ENCODE measurements at places on chromosomes 5 and 9.

- DNase-seq, result peak; percentile 20
These were observed 205.0 kb downstream of the CRB2 start for GRCh38 chr9:123561046-123561445.

GRCh38 chr9:9352877-9353481 lies 1259.8 kb downstream of the PTPRD start:
- DNase-seq, result no peak

DNA sequence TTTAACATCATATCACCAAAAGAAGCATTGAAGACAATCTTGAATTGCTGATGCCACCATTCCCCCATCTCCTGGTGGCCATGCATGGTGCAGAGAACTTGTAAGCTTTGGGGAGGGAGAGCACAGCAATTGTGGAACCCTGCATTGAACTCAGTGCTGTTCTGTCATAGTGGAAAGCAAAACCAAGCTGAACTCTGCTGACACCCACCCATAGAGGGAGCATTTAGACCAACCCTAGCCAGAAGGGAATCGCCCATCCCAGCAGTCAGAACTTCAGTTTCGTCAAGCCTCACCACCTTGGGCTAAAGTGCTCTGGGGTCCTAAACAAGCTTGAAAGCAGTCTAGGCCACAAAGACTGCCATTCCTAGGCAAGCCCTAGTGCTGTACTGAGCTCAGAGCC lies 37.4 kb upstream of the RUSC2 start:
- no peak for DNase-seq

DNA sequence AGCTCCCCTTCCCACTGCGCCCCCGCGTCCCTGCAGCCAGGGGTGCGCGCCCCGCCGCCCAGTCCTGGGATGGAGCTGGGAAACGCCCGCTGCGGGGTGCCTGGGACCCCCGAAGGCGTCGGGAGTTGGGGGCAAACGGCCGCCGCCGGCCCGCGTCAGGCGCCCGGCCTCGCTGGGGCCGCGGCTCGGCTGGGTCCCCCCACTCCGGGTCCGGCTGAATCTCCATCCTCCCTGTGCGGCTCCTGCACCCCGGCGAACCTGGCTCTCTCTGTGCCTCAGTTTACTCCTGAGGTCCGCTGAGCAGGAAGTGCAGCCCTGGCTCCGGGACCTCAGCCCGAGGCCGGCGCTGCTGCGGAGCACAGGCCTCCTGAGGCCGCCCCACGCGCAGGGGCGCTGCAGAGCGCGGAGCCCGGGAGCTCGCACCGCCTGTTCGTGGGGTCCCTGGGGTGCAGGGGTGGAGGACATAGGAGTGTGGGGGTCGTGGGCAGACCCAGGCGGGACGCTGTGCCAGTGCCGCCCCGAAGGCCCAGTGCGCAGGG lies 13.9 kb upstream of the TMEM250 start:
- no peak for DNase-seq

GRCh38 chr5:139828207-139828895 lies 32.7 kb downstream of the PSD2 start:
- no peak for DNase-seq

DNA sequence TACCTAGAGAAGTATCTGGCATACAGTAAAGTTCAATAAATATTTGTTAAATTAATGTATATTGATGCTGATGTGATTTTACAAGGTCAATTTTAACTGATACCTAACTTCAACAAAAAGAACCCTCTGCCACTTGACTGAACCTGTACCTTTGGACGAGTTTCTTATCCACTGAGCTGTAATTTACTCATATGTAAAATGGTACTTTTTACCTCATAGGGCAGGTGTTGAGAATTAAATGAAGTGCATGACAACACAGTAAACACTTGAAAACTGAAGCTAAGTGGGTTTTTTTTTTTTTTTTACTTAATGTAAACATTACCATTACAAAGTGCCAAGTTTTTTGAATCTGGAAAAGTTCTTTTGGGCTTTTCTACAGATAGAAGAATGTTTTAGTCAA lies 15.4 kb downstream of the NIPSNAP3B start:
- no peak for DNase-seq

DNA sequence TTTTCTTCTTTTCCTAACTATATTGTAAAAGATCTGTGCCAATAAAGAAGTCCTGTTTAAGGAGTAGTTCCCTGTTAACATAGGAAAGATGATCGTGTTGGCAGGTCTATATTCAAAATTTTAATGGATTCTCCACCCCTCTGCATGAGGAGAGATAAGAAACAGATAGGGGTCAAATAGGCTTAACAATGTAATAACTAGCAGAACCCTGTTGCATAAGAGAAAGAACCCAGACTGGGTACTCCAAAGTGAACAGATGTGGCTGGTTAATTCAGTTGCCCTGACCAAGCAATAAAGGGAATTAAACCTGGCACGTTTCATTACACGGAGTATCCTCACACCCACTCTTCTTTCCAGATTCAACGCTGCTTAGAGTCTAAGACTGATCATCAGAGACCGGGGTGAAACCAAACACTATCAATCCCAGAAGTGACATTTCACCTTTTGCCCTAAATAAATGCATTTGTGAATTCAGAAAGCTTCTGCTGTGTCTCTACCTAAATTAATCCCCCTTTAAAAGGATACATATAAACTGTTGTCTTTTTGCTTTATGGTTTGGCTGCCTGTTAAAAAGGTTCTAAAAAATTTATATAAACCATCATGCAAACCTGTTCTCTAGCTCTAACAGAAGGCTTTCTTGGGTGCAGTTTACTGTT lies 1276.9 kb upstream of the WWC1 start:
- DNase-seq, result no peak

GRCh38 chr5:83162601-83163000 lies 85.3 kb downstream of the XRCC4 start:
- no peak for DNase-seq

GRCh38 chr5:102231693-102232619 lies 64.1 kb downstream of the SLCO4C1 start:
- no peak for DNase-seq

- no peak for DNase-seq
These were observed 20.9 kb downstream of the CDHR2 start for GRCh38 chr5:176570044-176570443.

GRCh38 chr9:85742597-85742936 lies 813 bp upstream of the AGTPBP1 start:
- no peak for DNase-seq

DNA sequence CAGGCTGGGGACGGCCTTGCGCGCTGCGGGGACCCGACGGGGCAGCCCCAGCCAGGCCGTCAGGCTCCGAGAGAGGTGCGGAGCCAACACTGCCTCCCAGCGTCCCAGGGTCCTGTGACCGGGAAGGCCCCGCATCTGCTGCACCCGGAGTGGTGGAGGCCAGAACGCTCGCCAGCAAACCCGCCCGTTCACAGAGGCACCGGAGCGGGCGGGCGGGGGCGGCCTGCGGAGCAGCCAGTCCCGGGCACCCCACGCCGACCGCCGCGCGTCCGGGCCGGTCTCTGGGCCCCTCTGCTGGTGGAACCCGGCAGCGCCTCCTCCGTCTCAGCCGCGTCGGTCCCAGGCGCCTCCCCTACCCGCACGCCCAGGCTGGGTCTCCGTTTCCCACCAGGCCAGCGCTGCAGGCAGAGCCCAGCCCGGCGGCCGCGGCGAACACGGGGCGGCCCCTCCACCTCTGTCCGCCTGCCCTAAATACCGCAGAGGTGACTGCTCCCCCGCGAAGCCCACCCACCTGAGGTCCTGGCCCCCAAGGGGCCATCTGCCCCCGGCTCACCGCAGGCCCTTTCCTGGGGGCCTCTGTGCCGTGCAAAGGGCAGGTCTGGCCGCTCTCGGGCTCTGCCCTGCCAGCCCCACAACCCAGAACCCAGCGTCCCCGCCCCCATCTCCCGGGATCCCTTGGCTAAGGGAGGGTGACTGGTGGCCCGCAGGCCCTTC lies 15.9 kb downstream of the EXD3 start:
- DNase-seq, result no peak

GRCh38 chr9:134317400-134317789 lies 8.9 kb upstream of the RXRA start:
- DNase-seq, result no peak

- DNase-seq, result no peak
These were observed 2.5 kb upstream of the RABL6 start for GRCh38 chr9:136805207-136805740.

GRCh38 chr5:90311401-90311800 lies 98.2 kb downstream of the CETN3 start:
- DNase-seq, result no peak

- DNase-seq, result peak; percentile 55
These were observed 1.1 kb upstream of the SSBP2 start for GRCh38 chr5:81751836-81752643.

DNA sequence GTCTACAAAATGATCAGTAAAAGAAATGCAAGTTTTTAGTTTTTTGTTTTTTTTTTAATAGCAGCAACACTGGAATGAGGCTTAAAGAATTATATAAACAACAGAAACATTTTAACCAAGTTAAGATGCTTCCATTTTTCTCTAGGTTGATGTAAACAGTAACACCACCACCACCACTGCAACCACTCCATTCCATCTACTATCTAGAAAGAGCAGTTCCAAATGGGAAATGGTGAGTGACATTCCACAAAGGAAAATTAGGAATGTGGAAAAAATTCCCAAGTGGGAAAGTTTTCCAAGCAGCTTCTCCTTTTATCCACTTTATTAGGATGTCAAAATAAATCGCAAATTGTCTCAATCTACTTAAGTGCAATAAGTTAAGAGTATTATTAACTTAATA lies 32.6 kb downstream of the SLC38A9 start:
- DNase-seq, result no peak

DNA sequence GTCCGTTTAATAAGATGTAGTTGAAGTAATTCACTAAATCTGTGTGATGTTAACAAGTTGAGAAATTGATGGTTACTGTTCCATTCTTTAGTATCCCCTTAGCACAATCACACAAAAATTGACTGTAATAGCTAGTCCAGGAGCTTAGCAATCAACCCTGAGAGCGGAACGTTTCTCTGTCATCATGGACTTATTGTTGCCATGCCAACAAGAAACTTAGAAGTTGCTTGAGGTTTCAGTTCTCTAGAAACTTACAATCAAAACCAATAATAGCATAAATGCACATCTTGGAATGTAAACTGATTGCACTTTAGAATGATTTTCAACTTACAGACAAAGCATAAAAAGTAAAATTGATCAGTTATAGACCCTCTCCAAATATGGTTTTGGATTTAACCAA lies 125.4 kb upstream of the ANKH start:
- DNase-seq, result no peak

- peak; percentile 24 for DNase-seq
These were observed 49.8 kb downstream of the ROR2 start for GRCh38 chr9:91900055-91900796.

DNA sequence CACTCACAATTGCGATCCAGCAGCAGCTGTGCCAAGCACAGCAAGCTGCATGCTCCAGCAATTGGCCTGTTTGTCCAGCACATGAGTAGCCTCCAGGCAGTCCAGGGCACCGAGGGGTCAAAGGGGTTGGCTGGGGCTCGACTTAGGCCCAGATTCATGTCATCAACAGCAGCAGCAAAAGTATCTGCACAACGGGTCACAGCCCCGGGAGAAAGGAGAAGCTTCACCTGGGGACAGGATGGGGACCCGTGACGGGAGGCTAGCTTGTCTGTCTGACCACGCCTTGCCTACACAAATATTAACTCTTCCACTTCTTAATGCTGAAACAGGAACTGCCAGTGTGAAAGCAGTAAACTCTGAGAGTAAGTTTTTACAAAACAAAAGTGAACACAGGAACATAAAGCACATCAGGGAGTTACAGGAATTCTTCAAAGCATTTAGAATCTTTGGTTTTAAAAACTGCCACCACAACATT lies 191.2 kb downstream of the PIK3R1 start:
- DNase-seq, result no peak

- DNase-seq, result no peak
These were observed 8.0 kb upstream of the PCA3 start for GRCh38 chr9:76756268-76756640.

GRCh38 chr5:39816866-39817265 lies 392.1 kb upstream of the DAB2 start:
- DNase-seq, result no peak

GRCh38 chr9:35930989-35931388 lies 21.7 kb downstream of the SPAAR start:
- no peak for DNase-seq

GRCh38 chr5:135568923-135569360 lies 9.8 kb downstream of the CXCL14 start:
- DNase-seq, result no peak

DNA sequence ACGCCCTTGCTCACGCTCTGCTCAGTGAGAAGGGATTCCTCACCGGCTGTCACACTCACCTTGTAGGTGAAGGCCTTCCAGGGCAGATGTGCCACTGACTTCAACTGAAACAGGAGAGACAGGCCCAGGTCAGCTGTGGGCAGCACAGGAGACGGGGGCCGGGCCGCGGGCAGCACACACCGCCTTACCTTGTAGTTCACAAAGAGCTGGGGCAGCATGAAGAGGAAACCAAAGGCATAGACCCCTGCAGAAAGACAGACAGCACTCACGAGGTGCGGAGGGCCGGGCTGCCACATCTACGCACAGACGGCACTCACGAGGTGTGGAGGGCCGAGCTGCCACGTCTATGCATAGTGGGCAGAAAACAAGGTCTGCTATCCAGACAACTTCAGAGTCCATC lies 23.3 kb downstream of the CLPTM1L start:
- DNase-seq, result no peak

- peak; percentile 27 for DNase-seq
These were observed 145.0 kb downstream of the ADCY2 start for GRCh38 chr5:7540736-7541485.

- DNase-seq, result no peak
These were observed at the start of gene ENG for GRCh38 chr9:127854184-127854806. Gene ENG (minus strand): TSS chr9:127854658. CDS start chr9:127854355, 303 bp downstream.

- DNase-seq, result no peak
These were observed 579.2 kb upstream of the FAM174A start for GRCh38 chr5:99955962-99956361.

DNA sequence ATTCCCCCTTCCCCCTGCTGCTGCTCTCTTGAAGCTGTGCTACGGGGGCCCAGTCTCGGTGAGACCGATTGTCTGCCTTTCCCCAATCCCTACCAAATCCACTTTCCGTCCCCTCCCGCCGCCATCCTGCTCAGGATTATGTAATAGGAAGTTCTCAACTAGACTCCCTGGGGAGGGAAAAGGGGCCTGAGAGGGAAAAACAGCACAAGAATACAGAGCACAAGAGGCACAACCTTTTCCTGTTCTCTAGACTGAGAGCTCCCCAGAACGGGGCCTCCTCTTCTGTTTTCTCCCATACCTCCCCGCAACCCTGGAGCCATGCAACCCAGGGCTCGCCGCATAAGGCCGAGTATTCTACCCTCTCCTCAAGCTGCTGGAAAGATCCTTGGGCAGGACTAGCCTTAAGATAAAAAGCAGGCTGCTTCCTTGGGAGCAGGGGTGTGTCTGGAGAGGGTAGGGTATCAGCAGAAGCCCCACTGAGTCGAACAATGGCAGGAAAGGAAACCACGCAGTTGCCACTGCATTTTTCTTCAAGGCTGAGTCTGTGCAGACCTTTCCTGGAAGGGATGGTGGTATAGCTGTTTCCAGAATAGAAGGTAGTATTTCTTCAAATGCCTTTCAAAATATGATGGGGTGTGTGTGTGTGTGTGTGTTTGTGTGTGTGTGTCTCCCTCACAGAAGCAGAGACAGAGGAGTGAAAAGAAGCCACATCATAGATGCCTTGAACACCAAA lies 12.9 kb downstream of the MYORG start:
- no peak for DNase-seq
